ENCODE measurements at places on chromosomes 12 and 14.

DNA sequence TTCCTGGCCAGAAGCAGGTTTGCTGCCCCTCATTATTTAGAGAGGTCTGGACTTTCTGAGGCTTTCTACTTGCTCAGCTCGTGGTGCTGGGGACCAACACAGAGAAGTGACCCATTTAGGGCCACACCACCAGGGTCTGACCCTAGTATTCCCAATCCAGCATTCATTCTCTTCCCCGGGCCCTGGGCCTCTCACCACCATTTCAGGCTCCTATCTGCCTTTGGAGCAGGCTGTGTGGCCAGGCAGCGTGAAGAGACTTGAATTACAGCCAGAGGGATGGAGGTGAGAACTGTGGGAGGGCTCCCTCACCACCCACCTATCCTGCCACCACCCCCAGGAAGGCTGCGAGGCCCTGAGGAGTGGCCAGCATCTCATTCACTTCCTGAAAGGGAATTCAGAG, 24.6 kb downstream of the FAM222A start:
- DNase-seq, result no peak

- no peak for DNase-seq
These were observed 19.3 kb downstream of the CHD8 start for GRCh38 chr14:21436567-21437062.

GRCh38 chr12:25051171-25051570, 102.3 kb upstream of the BCAT1 start:
- DNase-seq, result no peak

- no peak for DNase-seq
These were observed 1663.6 kb upstream of the SEL1L start for GRCh38 chr14:83197271-83197670.

DNA sequence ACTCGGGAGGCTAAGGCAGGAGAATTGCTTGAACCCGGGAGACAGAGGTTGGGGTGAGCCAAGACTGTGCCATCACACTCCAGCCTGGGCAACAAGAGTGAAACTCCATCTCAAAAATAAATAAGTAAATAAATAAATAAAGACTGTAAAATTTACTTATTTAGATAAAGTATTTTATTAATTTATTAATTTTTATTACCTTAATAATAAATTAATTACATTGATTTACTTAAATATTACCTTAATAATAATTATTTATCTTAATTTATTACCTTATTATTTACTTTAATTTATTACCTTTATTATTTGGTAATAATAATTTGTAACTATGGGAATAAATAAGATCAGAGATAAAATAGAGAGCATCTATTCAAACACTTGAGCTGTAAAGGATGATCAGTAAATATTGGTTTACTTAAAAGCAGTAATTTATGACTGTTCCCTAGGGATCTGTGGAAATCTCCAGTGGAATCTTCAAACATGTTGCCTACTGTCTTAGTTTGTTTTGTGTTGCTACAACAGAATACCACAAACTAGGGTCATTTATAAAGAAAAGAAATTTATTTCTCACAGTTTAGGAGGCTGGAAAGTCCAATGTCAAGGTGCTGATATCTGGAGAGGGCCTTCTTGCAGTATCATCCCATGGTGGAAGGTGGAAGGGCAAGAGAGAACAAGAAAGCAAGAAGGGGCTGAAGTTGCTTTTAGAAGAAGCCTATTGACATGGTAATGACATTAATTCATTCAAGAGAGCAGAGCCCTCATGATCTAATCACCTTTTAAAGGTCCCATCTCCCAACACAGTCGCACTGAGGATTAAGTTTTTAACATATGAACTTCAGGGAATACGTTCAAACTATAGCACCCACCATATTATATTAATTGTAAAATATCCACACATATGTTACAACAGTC, 37.1 kb downstream of the SOCS2 start:
- DNase-seq, result no peak

GRCh38 chr12:53929527-53929926, 9.1 kb upstream of the HOXC13 start:
- DNase-seq, result no peak

- DNase-seq, result no peak
These were observed 62.7 kb downstream of the GALNT4 start for GRCh38 chr12:89461649-89462612.

DNA sequence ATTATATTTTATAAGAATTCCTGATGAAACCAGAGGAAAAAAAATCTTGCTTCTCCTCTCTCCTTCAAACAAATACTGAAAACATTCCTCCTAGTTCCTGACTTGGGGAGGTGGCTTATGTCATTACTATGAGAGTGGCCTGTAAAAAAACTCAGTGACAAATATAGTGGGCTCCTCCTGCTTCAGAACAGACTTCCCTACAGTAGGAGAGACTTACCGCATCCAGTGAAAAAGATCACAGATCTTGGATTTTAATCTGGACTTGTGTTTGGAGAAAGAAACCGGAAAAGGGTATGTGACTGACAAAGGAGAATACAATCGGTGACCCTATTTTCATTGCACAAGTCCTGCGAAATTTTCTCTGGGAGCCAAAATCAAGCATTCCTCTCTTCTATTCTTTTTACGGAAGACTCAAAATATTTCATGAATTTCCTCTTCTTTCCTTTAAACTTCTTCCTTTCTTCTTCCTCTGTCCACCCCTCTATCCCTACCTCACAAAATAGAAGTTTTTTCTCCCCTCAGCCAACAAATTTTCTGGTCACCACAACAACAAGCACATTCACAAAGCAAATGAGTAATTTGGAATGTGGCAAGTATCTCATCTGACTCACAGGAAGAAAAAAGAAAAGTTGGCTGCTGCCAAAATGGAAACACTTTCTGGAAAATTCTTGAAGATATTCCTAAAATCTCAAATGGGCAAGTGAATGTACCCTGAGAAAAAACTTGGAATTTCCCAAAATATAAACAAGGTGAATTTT, 185.1 kb upstream of the CDKN3 start:
- no peak for DNase-seq

DNA sequence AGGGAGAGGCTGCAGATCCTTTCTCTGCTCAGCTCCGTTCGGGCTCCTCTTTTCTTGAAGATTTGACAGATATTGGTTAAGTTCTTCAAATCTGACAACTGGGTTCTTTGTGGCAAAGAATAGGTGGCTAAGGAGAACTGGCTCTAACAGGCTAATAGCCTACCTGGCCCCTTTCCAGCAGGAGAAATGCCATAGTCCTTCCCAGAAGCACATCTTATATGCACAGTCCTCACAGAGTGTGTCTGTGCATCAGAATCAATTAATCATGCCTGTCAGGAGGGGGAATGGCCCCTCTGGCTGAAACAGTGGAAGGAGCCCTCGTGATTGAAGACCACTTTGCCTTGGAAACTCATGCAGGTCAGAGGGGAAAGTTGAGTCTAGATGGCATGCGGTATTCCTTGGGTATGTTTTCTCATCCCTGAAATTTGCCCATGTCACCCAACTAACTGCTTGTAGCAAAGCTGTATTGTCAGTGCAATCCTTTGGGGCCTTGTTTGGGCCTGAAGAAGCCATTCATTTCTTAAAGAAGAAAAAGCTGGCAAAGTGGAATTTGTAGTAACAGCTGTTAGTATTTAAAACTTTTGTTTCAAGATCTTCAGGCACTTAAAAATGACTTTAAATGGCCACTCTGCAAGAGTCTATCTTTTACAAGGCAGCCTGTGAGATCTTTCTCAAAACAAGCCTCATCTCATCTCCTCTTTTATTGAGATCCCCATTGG, 251.5 kb downstream of the ZFP36L1 start:
- no peak for DNase-seq

DNA sequence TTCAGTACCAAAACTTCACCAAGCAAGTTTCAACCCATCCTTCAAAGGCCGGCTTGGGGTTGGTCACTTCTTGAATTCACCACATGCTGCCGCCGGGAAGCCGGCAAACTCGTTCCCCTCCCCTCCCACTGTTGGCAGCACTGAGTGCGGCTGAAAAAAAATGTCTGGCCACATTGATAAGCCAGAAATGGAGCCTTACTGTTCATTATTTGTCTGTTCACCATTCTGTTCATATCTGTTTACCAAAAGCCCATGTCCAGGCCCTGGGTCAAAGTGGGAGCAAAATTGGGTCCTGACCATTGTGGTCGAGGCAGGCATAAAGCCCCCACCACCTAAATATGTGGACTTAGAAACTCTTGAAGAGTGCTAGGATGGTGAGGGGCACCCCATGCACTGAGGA, 7.3 kb upstream of the HSP90AA1 start:
- DNase-seq, result no peak

DNA sequence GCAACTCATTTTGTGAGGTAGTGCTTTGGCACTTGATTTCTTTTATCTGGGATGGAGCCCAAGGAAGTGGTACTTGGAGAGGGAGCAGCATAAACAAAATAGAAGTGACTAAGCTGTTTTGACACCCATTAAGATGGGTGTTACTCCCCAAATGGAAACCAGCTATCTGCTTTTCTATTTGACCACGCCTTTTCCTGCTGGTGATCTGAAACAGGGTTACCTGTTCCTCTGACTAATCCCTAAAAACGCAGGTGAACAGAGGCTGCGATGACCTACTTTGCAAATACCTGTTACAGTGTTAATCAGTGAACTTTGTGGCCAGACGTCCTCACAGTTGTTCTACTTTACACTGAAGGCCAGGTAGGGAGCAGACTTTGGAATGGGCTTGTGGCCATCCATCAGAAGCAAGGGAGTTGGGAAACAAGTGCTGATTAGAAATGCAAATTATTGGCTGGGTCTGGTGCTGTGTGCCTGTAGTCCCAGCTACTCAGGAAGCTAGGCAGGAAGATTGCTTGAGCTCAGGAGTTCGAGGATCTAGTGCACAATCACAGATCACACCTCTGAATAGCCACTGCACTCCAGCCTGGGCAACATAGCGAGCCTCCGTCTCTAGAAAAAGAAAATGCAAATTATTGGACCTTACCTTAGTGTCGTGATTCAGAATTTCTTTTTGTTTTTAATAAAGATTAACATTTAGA, 58.3 kb upstream of the HECTD1 start:
- DNase-seq, result no peak

DNA sequence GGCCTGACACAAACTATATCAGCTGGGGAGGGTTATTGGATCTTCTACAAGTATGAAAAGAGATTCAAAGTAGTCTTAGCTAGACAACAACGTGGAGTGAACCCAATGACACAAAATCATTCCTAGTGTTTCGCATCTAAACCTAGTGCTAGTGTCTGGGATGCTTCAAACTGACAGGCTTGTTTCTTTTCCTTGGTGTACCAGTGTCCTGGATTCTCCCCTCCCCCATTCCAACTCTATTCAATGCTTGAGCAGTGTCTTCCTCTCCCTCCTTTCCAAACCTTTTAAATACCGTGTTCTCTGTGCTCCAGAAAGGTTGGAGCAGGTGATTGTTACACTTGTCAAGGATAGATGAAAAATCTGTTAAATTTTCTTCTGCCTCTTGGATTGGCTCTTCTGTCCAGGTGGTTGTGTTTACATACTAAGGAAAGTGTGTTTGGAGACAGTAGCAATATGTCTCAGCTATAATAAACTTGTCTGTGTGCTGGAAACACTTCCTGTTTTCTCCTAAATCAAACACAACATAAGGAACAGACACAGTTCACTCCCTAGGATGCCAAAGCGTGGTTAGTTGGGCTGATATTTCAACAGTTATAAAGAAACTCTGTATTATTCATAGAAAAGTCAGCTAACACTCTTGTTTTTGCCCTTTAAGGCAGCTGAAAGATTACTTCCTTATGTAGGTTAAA, 14.4 kb upstream of the GUCY2C start:
- no peak for DNase-seq

DNA sequence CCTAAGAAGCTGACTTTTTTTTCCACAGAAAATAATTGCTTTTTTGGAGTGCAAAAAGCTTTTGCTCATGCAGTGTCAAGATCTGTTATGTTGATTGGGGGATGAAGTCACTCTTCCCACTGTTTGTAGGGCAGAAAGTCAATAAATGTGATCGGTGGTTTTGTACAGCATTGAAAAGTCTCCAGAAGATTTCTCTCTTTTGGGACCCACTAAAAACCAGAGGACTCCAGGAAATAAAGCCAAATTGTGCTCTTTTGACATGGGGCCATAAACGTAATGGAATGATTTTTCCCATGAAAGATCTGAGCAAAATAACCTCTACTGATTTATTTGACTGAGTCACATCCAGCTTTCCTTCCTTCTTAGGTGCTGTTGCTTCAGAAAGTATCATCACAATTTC, 122.5 kb downstream of the SNAPC1 start:
- no peak for DNase-seq

DNA sequence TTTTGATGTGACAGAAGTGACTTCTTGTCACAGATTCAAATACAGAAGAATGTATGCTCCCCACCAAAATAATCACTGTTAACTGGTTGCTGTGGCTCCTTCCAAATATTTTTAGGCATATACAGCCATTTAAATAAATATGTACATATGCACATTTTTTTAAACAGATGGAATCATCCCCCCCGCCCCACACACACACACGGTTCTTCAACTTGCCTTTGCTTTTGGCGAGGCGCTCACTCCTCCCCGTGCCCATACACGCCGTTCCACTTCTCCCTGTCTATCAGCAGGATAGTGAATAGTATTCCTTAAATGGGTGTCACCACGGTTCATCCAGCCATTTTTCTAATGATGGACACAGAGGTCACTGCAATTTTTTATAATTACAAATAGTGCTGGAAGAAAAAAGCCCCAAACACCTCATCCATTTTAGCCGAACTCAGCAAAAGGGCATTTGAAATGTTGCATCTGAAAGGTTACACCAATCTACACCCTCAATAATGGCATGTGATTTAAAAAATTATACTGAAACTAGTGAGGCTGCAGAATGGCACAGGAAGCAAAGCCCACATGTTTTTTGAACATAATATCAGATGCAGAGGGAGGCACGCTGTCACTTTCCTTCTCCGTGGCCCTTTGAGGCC, 39.2 kb upstream of the MEG3 start:
- DNase-seq, result no peak

- no peak for DNase-seq
These were observed 367.4 kb downstream of the GXYLT1 start for GRCh38 chr12:41777064-41777790.

GRCh38 chr14:33475623-33476022, 475.3 kb downstream of the EGLN3 start:
- DNase-seq, result no peak

DNA sequence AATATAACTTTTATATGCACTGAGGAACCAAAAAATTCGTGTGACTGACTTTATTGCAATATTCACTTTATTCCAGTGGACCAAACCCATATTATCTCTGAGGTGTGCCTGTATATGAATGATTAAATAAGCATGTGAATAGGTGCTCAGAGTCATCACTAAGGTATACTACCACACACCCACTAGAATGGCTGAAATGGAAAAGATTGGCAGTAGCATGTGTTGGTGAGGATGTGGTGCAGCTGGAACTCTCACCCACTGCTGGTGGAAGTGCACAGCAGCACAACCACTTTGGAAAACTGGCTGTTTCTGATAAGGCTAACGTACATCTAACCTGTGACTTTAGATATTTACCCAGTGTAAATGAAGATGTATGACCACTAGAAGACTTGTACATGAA, 36.8 kb downstream of the GOLGA5 start:
- no peak for DNase-seq

- DNase-seq, result no peak
These were observed 42.4 kb downstream of the YEATS4 start for GRCh38 chr12:69401940-69402339.

GRCh38 chr12:54932038-54932437, 52.5 kb downstream of the TESPA1 start:
- no peak for DNase-seq
